ENCODE measurements at places on chromosomes 2 and 18. TPM values are rescaled to one million over a fixed set of nuclear protein-coding genes. Genes with fewer than 3 reads are reported as not detected.

DNA sequence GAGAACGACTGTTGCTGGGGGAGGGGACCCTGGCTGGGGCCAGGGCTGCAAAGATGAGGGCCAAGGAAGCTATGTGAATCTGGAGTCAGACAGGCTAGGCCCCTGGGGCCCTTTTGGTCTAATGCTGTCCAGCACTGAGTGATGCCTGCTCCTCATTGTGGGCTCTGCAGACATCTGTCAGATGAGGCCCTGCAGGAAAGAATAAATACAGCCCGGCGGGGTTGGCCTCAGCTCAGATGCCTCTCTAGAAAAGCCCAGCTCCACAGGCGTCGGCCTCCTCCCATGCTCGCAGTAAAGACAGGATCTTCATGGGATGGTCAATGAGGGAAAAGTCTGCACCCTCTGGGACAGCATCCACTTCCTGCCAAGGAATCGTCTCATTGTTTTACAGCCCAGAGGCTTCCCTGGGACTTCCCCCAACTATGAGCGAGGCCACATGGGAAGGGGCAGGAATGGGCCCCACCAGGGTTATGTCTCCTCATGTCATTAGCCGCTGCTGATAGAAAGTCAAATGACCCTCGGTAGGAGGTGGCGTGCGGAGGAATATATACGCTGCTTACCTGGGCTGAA lies 125.8 kb upstream of the GLI2 start:
- H3K27me3 ChIP-seq, result no peaks in the 10 kb centered on the region
- no peaks in the 10 kb centered on the region for H3K4me1 ChIP-seq
- H3K27ac ChIP-seq, result no peak overlapping the region
- H3K4me3 ChIP-seq, result no peak overlapping the region
- no peak for DNase-seq

DNA sequence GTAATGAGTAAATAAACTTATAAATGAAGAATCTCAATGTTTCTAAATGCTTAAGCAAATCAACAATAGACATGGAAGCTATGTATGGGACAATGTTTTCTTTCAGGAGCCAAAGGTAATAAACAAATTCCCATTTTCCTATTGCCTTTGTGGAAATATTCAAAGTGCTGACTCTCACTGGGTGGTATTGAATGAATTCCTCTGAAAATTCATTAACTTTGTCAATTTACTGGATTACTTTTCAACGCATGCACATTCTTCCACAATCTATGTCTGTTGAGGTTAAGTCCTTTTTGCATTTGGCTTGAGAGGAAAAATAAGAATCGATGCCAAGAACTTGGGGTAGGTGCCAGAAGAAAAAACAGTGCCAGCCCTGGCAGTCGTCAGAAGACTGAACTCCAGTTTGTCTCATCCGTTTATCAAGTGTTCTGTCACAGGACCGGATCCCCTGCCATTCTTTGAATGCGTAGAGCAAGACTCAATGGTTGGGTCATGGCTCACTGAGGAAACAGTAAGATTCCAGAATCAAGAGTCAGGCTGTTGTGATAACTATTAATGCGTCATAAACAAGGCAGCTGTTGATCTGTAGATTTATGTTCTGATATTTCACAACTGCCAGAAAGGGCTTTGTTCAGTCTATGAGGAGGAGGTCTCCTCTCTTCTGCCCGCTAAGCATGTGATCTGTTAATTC lies 133.3 kb downstream of the GFPT1 start:
- H3K27ac ChIP-seq, result no peak overlapping the region
- H3K4me1 ChIP-seq, result no peaks in the 10 kb centered on the region
- no peaks in the 10 kb centered on the region for H3K27me3 ChIP-seq
- no peak overlapping the region for H3K4me3 ChIP-seq

DNA sequence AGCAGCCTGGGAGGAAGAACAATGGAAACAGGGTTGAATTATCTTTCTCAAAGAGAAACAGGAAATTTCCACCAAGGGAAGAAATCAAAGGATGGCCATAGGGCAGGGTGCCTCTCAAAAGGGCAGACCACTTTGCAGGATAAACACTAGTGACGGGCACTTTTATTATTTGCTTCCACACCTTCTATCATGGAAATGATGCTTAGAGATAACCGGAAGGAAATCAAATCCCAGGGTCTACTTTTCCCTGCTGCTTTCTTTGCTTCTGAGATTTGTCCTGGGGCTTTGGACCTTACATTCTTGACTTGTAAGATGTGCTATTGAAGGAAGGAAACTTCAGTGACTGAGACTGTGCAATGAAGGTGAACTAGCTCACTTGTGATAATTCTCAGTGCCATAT lies 1.1 kb upstream of the SCN9A start:
- H3K4me1 ChIP-seq, result peaks cover 7% of the 10 kb centered on the region
- peaks cover 13% of the 10 kb centered on the region for H3K27me3 ChIP-seq
- no peak overlapping the region for H3K27ac ChIP-seq
- H3K36me3 ChIP-seq, result no peaks in the 10 kb centered on the region
- no peak for DNase-seq

The MOCOS gene
- total RNA-seq, result 0.05 TPM

The SYT4 gene
- 0.23 TPM for total RNA-seq

The IGFBP5 gene
- total RNA-seq, result 6.6 TPM
